Ascending aorta (tissue), 2 donors: ENCODE measurements at places on chromosomes 4 and X.

DNA sequence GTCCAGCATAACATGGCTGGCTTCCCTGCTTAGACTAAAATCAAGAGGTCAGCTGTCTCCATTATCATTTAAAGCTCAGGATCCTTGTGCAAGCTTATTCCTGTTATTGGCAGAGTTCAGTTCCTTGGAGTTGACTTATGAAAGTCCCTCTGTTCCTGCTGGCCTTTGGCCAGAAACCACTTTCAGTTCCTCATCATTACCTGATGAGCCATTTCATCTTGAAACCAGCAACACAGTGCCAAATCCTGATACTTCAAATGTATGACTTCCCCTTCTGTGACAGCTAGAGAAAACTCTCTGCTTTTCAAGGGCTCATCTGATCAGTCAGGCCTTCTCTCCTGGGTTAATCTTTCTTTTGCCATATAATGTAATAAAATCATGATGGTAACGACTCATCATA is 110.6 kb upstream of the FSTL5 start:
- H3K4me1 ChIP-seq = no peaks in the 10 kb centered on the region
- no peak overlapping the region for H3K4me3 ChIP-seq
- no peak for DNase-seq
- no peak overlapping the region for H3K27ac ChIP-seq

GRCh38 chrX:40109288-40110008 is 11.7 kb upstream of the BCOR start:
- H3K27me3 ChIP-seq = no peaks in the 10 kb centered on the region
- peak overlapping the region; percentile 83 for H3K27ac ChIP-seq
- peak overlapping the region; percentile 71 for H3K4me3 ChIP-seq
- no peaks in the 10 kb centered on the region for H3K36me3 ChIP-seq
- H3K4me1 ChIP-seq = peaks cover 5% of the 10 kb centered on the region
- DNase-seq = no peak

- no peak for DNase-seq
- H3K4me1 ChIP-seq = no peaks in the 10 kb centered on the region
Observed at GRCh38 chrX:79270401-79270800, 96.7 kb downstream of the ITM2A start.

- no peak overlapping the region for H3K27ac ChIP-seq
- H3K27me3 ChIP-seq = no peaks in the 10 kb centered on the region
- peaks cover 9% of the 10 kb centered on the region for H3K4me1 ChIP-seq
Observed at GRCh38 chr4:137312257-137312656, 220.0 kb downstream of the PCDH18 start.

GRCh38 chr4:16858275-16858752 is 40.1 kb downstream of the LDB2 start:
- H3K36me3 ChIP-seq = no peaks in the 10 kb centered on the region
- H3K27ac ChIP-seq = no peak overlapping the region
- no peak for DNase-seq
- H3K4me3 ChIP-seq = no peak overlapping the region
- no peaks in the 10 kb centered on the region for H3K27me3 ChIP-seq

GRCh38 chrX:33285550-33285949 is 74.2 kb upstream of the DMD start:
- H3K27ac ChIP-seq = no peak overlapping the region
- no peaks in the 10 kb centered on the region for H3K27me3 ChIP-seq
- DNase-seq = no peak
- no peaks in the 10 kb centered on the region for H3K36me3 ChIP-seq

- DNase-seq = no peak
- H3K27ac ChIP-seq = no peak overlapping the region
Observed at GRCh38 chrX:56751071-56751470, 22.0 kb downstream of the NBDY start.

- peak overlapping the region; percentile 70 for H3K27ac ChIP-seq
- no peak for DNase-seq
- H3K4me3 ChIP-seq = peak overlapping the region; percentile 71
- H3K4me1 ChIP-seq = peaks cover 4% of the 10 kb centered on the region
- no peaks in the 10 kb centered on the region for H3K36me3 ChIP-seq
Observed at GRCh38 chr4:186144198-186144945, 39.9 kb downstream of the FAM149A start.

DNA sequence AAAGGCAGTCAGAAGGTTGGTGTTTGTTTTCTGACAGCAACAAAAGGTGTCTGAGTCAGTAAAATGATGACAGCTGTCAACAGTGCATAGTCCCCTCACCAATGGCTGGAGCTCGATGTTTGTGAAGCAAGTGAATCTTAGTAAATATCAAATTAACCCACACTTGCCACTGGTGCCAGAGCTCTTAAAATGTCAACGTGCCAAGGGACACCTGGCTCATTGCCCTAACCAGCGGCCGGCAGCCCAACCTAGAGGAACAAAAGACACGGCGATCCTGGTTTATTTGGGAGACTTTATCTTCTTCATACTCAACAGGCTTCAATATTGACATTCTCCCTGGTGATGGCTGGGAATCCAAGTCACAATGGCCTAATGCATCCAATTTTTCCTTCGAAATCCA is 143.4 kb downstream of the CPEB2 start:
- no peaks in the 10 kb centered on the region for H3K27me3 ChIP-seq
- no peak for DNase-seq
- H3K27ac ChIP-seq = no peak overlapping the region
- no peaks in the 10 kb centered on the region for H3K36me3 ChIP-seq
- H3K4me1 ChIP-seq = peaks cover 11% of the 10 kb centered on the region

DNA sequence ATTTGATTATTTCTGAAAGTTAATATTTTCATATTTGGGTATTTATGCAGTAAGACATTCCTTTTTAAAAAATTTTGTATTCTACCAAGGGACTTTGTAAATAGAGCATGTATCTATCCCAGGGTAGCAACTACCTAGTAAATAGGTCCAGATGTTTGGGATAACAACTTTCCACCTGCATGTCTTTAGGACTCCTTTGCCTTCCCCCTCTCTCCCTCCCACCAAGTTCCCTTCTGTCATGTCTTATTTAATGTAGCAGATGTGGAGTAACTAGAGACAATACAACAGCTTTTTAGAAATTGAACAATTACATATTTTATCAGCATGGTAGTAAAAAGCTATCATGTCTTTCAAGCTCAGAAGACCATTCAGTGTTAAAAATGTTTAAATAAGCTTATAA is 821.0 kb downstream of the C4orf33 start:
- no peaks in the 10 kb centered on the region for H3K27me3 ChIP-seq
- no peak overlapping the region for H3K27ac ChIP-seq
- no peaks in the 10 kb centered on the region for H3K4me1 ChIP-seq
- H3K36me3 ChIP-seq = no peaks in the 10 kb centered on the region

DNA sequence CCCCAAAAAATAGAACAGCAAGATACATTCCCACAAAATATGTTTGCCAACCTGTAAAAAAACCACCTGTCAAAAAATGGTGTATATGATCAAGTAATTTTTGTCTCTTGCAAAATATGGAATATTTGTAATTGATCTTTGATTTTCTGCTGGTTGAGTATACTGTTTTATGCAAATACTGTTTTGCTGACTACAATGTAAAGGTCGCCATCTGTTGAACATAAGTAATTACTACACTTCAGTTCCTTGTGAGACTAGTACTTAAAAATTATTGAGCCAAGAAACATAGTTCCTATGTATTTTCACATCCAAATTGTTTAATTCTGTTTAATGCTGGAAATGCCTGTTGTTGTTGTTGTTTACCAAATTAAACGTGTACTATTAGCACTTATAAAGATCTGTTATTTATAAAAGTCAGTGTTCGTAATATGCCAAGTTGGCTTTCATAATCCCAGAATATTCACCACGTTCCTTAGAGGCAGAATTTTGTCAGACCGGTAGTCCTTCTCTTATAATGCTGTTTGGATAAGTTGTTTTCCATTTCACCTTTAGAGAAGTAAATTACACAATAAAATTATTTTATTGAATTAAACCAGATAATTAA is 144.2 kb downstream of the PDLIM5 start:
- H3K36me3 ChIP-seq = no peaks in the 10 kb centered on the region
- no peaks in the 10 kb centered on the region for H3K27me3 ChIP-seq
- H3K4me1 ChIP-seq = peaks cover 8% of the 10 kb centered on the region
- no peak for DNase-seq
- H3K27ac ChIP-seq = no peak overlapping the region
- no peak overlapping the region for H3K4me3 ChIP-seq

DNA sequence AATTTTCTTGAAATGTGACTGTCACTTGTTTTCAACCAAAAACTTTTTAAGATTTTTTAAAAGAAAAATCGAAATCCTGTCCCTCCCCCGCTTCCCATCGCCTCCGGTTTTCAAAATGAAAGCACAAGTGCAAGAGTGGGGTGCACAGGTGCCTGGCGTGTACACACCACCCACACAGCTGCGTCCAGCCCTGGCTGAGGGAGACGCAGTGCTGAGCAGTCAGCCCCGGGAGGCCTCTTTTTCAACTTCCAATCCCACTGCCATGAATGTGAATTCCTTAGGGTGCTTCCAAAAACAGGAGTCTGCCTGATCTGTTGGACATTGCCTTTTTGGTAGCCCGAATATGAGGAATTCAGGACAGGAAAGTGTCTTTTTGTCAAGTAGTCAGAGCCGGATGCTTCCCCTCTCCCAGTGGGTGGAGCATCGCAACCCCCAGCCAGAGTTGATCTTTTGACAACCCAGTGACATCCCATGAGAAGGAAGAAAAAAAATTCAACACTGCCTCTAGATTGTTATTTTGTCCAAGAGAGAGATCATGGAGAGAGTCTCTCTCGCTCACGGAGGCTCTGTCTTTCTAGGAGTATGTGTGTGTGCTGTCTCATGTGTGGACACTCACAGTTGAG is 8.9 kb downstream of the PRRG3 start:
- no peak overlapping the region for H3K4me3 ChIP-seq
- H3K27ac ChIP-seq = no peak overlapping the region
- H3K4me1 ChIP-seq = no peaks in the 10 kb centered on the region
